ENCODE measurements at places on chromosomes 7 and 10. TPM values are rescaled to one million over a fixed set of nuclear protein-coding genes. Genes with fewer than 3 reads are reported as not detected.

- H3K4me3 ChIP-seq, result no peak overlapping the region
- H3K27ac ChIP-seq, result no peak overlapping the region
- no peak for DNase-seq
- H3K27me3 ChIP-seq, result no peaks in the 10 kb centered on the region
- H3K36me3 ChIP-seq, result no peaks in the 10 kb centered on the region
- no peaks in the 10 kb centered on the region for H3K4me1 ChIP-seq
Observed at GRCh38 chr7:27921081-27921836, 181.3 kb downstream of the TAX1BP1 start.

DNA sequence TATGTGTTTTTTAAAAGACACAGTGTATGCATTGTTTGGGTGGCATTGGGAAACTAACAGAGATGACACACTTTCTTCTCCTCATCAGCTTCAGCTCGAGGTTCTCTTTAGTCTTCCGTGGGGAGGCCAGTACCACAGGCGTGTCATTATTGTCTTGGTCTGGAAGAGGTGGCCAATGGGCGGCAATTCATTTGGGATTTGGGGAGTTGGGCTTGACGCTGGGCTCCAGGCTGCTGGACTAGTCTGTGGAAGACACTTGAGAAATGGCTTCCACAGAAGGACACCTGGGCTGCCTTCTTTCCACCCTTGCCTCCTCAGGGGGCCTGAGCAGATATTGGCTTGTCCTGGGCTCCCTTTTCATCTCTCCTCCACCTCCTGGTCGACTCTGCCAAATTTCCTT lies 192.2 kb downstream of the SH2D4B start:
- no peak for DNase-seq
- H3K4me1 ChIP-seq, result no peaks in the 10 kb centered on the region
- H3K4me3 ChIP-seq, result no peak overlapping the region
- H3K27ac ChIP-seq, result no peak overlapping the region
- no peaks in the 10 kb centered on the region for H3K27me3 ChIP-seq

GRCh38 chr7:12431886-12432556 lies 28.4 kb upstream of the VWDE start:
- H3K27me3 ChIP-seq, result no peaks in the 10 kb centered on the region
- H3K36me3 ChIP-seq, result no peaks in the 10 kb centered on the region
- H3K4me3 ChIP-seq, result no peak overlapping the region
- no peak for DNase-seq
- H3K4me1 ChIP-seq, result no peaks in the 10 kb centered on the region

- H3K36me3 ChIP-seq, result no peaks in the 10 kb centered on the region
- H3K4me3 ChIP-seq, result no peak overlapping the region
- no peaks in the 10 kb centered on the region for H3K27me3 ChIP-seq
- no peak overlapping the region for H3K27ac ChIP-seq
- no peak for DNase-seq
Observed at GRCh38 chr10:124003070-124003419, 90.4 kb downstream of the CHST15 start.

DNA sequence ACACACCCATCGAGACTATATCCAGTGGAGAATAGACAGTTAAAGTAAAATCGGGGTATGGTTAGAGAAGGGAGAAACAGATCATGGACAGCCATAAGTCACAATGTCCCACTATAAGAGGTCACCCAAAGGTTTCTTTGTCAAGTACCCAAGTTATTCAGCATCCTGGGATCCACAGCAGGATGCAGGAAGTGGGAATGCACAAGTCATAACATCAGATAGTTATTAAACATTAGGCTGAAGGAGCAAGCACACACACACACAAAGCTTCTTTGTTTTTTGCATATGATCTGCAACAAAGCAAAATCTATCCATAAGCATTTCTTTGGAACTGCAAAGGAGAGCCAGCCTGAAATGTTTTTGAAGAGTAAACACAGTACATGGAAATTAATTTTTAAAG lies 111.6 kb downstream of the NOC3L start:
- H3K36me3 ChIP-seq, result no peaks in the 10 kb centered on the region
- no peak overlapping the region for H3K4me3 ChIP-seq
- peaks cover 2% of the 10 kb centered on the region for H3K4me1 ChIP-seq
- no peak for DNase-seq
- no peaks in the 10 kb centered on the region for H3K27me3 ChIP-seq

DNA sequence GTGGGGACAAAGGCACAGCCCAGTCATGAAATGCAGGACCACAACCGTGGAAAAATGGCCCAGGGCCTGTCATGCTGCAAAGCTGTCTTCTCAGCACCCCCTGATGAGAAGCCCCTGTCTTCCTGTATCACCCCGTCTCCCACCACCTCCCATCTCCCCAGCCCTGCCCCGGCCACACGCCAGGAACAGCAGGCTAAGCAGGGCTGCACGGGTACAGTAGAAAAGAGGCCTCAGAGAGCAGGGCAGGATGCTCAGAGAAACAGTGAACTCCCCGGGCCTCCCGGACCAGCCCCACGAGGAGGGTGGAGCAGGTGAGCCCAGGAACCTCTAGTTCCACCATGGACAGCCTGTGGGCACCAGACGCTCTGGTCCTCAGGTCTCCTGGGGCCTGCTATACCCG lies 77.7 kb downstream of the FAM53B start:
- peaks cover 24% of the 10 kb centered on the region for H3K4me1 ChIP-seq
- H3K27me3 ChIP-seq, result no peaks in the 10 kb centered on the region
- no peak for DNase-seq
- H3K27ac ChIP-seq, result no peak overlapping the region
- no peaks in the 10 kb centered on the region for H3K36me3 ChIP-seq

The ATG9B gene
- total RNA-seq, result 1.0 TPM

The TSPAN12 gene
- 5.3 TPM for total RNA-seq

DNA sequence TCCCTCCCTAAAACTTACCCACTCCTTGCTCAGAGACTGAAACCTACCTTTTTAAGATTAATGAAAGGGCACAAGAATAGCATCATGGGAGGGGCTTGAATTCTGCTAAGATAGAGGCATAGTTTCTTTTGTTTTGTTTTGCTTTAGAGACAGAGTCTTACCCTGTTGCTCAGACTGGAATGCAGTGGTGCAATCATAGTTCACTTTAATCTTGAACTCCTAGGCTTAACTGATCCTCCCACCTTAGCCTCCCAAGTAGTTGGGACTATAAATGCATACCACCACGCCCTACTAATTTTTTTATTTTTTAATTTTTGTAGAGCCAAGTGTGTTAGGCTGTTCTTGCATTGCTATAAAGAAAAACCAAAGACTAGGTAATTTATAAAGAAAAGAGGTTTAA lies 17.7 kb upstream of the DNMBP start:
- DNase-seq, result no peak
- H3K27ac ChIP-seq, result no peak overlapping the region
- no peak overlapping the region for H3K4me3 ChIP-seq
- no peaks in the 10 kb centered on the region for H3K27me3 ChIP-seq
- no peaks in the 10 kb centered on the region for H3K36me3 ChIP-seq

DNA sequence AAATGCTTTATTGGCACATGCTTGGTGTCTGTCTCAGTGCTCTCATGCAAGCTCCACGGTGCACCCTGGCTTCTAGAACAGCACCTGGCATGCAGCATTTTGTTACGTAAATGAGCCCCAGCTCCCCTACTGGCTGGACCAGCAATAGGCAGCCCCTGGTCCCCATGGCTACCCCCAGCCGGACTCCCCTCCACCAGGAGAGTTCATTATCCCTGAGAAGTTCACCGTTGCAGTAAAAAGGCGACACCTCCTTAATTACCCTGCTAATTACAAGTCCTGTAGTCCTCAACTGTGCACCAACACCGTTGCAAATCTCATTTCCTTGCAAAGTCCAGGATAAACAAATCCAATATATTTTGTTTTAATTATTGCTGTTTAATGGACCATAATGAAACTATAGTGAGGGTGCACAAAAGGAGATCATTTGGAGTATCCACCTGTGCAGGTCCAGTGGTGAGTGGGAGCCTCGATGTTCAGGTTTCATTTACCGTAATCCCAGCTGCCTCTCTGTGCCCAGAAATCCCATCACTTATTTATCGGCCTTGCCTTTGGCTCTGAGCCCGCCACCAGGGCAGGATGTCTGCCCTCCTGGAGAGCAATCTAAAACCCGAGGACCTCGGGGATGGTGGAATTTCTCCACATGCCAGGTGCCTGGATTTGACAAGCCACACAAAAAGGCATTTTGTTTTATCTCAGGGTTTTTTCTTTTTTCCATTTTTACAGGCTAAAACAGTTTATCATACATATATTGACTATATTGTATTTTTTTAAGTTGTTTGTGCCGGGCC lies 12.8 kb upstream of the DRGX start:
- H3K36me3 ChIP-seq, result no peaks in the 10 kb centered on the region
- no peaks in the 10 kb centered on the region for H3K27me3 ChIP-seq
- H3K4me3 ChIP-seq, result no peak overlapping the region
- H3K4me1 ChIP-seq, result no peaks in the 10 kb centered on the region
- no peak overlapping the region for H3K27ac ChIP-seq

The CAPZA2 gene
- total RNA-seq, result 61.2 TPM

GRCh38 chr7:28615091-28615490 lies 202.8 kb downstream of the CREB5 start:
- H3K4me1 ChIP-seq, result no peaks in the 10 kb centered on the region

GRCh38 chr7:138892006-138892630 lies 89.1 kb downstream of the KIAA1549 start:
- no peak overlapping the region for H3K4me3 ChIP-seq
- no peak overlapping the region for H3K27ac ChIP-seq
- H3K27me3 ChIP-seq, result no peaks in the 10 kb centered on the region
- H3K36me3 ChIP-seq, result no peaks in the 10 kb centered on the region
- DNase-seq, result no peak

The KAT6B gene
- 46.8 TPM for total RNA-seq

DNA sequence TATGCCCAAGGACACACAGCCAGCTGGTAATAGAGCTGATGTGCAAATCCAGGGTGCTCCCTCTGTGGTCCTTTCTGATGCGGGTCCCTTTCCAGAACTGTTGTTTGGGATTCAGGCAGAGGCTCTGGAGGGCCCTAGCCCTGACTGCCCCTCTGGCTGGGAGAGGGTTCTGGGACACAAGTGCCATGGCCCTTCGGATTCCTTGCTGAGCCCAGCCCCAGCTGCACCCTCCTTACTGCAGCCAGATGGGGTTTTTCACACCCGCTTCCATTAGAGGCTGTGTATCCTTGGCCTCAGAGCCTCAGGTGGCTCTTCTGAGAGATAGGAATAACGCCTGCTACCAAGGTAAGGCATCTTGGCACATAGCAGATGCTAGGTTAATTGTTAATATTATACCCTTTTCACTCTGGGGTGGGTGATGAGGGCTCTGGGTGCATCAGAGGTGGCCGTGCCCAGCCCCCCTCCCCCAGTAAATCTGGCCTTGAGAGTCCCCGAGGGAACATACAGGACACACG lies 89.8 kb upstream of the LRRC4 start:
- no peak overlapping the region for H3K27ac ChIP-seq
- peaks cover 5% of the 10 kb centered on the region for H3K4me1 ChIP-seq
- no peak for DNase-seq
- no peaks in the 10 kb centered on the region for H3K27me3 ChIP-seq
- H3K4me3 ChIP-seq, result no peak overlapping the region

The NME8 gene
- not detected for total RNA-seq

The PLOD3 gene
- total RNA-seq, result 46.6 TPM

GRCh38 chr7:102875700-102876295 lies 37.0 kb upstream of the LRRC17 start:
- H3K4me1 ChIP-seq, result no peaks in the 10 kb centered on the region
- no peaks in the 10 kb centered on the region for H3K27me3 ChIP-seq
- H3K27ac ChIP-seq, result no peak overlapping the region
- DNase-seq, result no peak
- no peaks in the 10 kb centered on the region for H3K36me3 ChIP-seq
- no peak overlapping the region for H3K4me3 ChIP-seq

- H3K27me3 ChIP-seq, result no peaks in the 10 kb centered on the region
- DNase-seq, result peak; percentile 21
- H3K36me3 ChIP-seq, result no peaks in the 10 kb centered on the region
- peaks cover 1% of the 10 kb centered on the region for H3K4me1 ChIP-seq
Observed at GRCh38 chr7:46352004-46352954, 431.2 kb upstream of the IGFBP3 start.

DNA sequence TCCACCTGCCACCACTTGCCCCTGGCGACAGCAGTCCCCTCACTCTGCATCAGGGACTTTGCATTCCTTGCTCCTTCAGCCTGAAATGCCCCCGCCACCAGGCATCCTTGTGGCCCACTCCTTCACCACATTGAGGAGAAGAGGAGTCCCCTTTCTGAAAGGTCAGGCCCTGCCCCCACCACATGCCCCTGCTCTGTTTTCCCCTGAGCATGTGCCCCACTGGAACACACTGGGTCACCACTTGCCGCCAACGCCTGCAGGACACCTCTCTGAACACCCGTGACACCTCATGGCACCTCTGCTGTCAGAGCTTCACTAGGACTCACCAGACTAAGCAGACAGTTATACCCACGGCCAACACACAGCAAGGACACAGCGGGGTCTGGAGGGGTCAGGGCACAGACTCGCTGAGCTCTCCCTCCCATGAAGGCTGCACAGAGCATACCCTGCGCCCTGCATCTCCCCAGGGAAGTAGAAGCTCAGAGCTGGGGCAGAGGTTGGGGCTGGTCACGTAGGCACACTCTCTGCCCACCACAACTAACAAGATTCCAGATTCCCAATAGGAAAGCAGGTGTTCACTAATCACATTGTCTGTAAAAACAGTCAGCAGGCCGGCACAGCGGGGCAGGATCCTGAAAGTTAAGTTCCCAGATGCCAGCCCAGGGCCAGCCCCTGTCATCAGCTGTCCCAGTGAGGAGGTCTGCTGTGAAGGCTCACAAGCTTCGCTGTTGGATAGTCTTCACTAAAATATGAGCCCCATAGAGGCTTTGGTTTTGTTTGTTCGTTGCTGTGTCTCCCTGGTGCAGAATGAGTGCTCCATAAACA lies 5.8 kb upstream of the AOC1 start:
- no peaks in the 10 kb centered on the region for H3K36me3 ChIP-seq
- H3K4me1 ChIP-seq, result no peaks in the 10 kb centered on the region
- H3K4me3 ChIP-seq, result no peak overlapping the region
- no peak for DNase-seq
- no peak overlapping the region for H3K27ac ChIP-seq
- H3K27me3 ChIP-seq, result no peaks in the 10 kb centered on the region

The GRM8 gene
- not detected for total RNA-seq

The PRRT4 gene
- 1.1 TPM for total RNA-seq

GRCh38 chr10:28359334-28359733 lies 56.5 kb upstream of the MPP7 start:
- H3K27me3 ChIP-seq, result no peaks in the 10 kb centered on the region
- H3K4me3 ChIP-seq, result no peak overlapping the region
- no peaks in the 10 kb centered on the region for H3K4me1 ChIP-seq
- H3K27ac ChIP-seq, result no peak overlapping the region
- no peaks in the 10 kb centered on the region for H3K36me3 ChIP-seq

- H3K4me1 ChIP-seq, result no peaks in the 10 kb centered on the region
- H3K27me3 ChIP-seq, result no peaks in the 10 kb centered on the region
- no peaks in the 10 kb centered on the region for H3K36me3 ChIP-seq
- no peak for DNase-seq
Observed at GRCh38 chr10:9291081-9291480, 1236.6 kb downstream of the GATA3 start.

- no peak for DNase-seq
- H3K36me3 ChIP-seq, result no peaks in the 10 kb centered on the region
- H3K4me3 ChIP-seq, result no peak overlapping the region
- H3K27me3 ChIP-seq, result no peaks in the 10 kb centered on the region
- H3K4me1 ChIP-seq, result peaks cover 10% of the 10 kb centered on the region
Observed at GRCh38 chr10:69359148-69359547, 57.6 kb downstream of the TACR2 start.

- H3K4me3 ChIP-seq, result no peak overlapping the region
- H3K27ac ChIP-seq, result no peak overlapping the region
- no peaks in the 10 kb centered on the region for H3K36me3 ChIP-seq
Observed at GRCh38 chr7:115293628-115294240, 371.8 kb downstream of the MDFIC start.

Measured in ovary (tissue), 10 donors.